Bronchus fibroblast of lung (primary cell): ENCODE measurements at places on chromosomes 3 and 15. TPM values are rescaled to one million over a fixed set of nuclear protein-coding genes. Genes with fewer than 3 reads are reported as not detected.

PEX11A gene
- total RNA-seq = 3.7 and 4.9 TPM in 2 replicates

PRR20G gene
- total RNA-seq = not detected in 2 replicates

CPNE4 gene
- total RNA-seq = not detected in 2 replicates

TMIE gene
- not detected in 2 replicates for total RNA-seq

DLL4 gene
- total RNA-seq = under 0.01 and 0.15 TPM in 2 replicates

IP6K1 gene
- 18.2 and 24.5 TPM in 2 replicates for total RNA-seq

MYZAP gene
- 0.15 and 0.17 TPM in 2 replicates for total RNA-seq

AP3B2 gene
- under 0.01 and 0.15 TPM in 2 replicates for total RNA-seq

DUOXA2 gene
- not detected in 2 replicates for total RNA-seq

CPNE9 gene
- under 0.01 and 0.17 TPM in 2 replicates for total RNA-seq

IL17RE gene
- total RNA-seq = 3.9 and 6.6 TPM in 2 replicates

EFHB gene
- total RNA-seq = under 0.01 TPM in 1 of 2 replicates, not detected in the other

FBLN2 gene
- total RNA-seq = 15.5 and 15.9 TPM in 2 replicates

CRYGS gene
- total RNA-seq = 0.34 and 0.59 TPM in 2 replicates

ETFA gene
- 75.5 and 85.6 TPM in 2 replicates for total RNA-seq
